ENCODE measurements at places on chromosomes 3 and 15. TPM values are rescaled to one million over a fixed set of nuclear protein-coding genes. Genes with fewer than 3 reads are reported as not detected.
A peak's percentile ranks its signal among the peaks of the same experiment; 100 is the strongest.

The CD200 gene
- total RNA-seq = 12.1 TPM

The EFCAB12 gene
- total RNA-seq = 0.27 TPM

- no peak for DNase-seq
Observed at GRCh38 chr3:124300416-124300815, 308.5 kb upstream of the ROPN1 start.

DNA sequence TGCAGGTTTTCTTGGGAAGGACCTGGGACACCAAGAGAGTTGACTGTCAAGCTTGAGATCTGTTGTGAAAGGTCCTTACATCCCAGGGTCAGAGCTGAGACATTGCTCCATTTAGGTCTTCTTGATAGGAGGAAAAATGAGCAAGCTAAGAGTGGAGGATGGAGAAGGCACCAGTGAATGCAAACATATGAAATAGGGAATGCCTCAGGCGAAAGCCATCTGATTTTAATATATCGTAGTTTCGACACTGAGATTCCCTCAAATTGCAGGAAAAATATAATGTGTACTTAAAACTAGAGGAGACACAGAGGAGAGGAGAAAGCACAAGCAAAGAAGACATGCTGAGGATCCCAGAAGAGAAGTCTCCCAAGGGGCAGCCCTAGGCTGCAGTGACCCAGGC is 85.5 kb downstream of the TM4SF4 start:
- DNase-seq = no peak

The CCR8 gene
- total RNA-seq = not detected

GRCh38 chr3:188067932-188068331 is 86.0 kb upstream of the LPP start:
- no peak for DNase-seq

DNA sequence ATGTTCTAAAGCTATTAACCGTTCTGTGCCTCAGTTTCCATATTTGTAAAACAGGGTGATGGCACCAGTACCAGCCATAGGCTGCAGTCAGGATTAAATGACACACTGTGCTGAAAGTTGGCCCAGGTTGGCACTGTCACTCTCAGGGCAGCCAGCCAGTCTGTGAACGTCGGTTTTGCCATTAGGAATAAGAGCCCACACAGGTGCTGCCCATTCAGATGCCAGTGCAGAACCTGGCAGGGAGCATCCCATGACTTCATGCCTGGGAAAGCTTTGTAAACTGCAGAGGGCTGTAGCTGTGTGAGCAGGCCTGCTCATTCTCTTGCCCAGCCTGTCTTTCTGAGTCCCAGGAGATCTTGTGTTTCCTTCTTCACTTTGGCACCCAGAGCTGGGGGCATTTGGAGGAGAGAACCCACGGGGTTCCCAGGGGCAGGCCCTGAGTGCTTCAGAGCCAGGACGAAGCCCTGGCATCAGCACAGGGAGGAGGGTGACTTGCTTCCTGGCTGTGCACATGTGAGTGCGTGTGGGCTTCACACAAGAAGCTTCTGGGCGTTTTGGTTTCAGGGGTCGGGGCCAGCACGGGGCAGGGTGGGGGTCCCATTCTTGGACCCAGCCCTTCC is 46.9 kb downstream of the ZNF710 start:
- no peak for DNase-seq

The MCCC1 gene
- total RNA-seq = 35.3 TPM

DNA sequence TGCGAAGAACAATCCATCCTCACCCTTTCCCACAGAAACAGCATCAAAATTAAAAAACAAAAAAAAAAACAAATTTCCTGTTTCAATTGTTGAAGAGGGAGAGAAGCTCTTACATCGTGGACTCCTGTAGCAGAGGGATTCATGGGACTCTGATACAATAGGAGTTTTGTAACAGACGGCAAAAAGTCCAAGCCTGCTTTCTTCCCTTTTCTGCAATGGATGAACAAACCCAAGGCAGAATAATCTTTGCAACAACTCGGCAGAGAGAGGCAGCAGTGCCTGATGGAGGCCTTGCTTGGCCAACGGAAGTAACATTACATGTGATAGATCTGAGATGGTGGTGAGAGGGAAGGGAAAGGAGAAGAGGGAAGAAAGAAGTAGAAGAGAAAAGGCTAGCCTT is 26.9 kb downstream of the CCR4 start:
- no peak for DNase-seq

- DNase-seq = no peak
Observed at GRCh38 chr3:57126244-57126643, 38.9 kb downstream of the IL17RD start.

The BSN gene
- 0.27 TPM for total RNA-seq

- no peak for DNase-seq
Observed at GRCh38 chr3:152258448-152259393, 10.0 kb upstream of the MBNL1 start.

DNA sequence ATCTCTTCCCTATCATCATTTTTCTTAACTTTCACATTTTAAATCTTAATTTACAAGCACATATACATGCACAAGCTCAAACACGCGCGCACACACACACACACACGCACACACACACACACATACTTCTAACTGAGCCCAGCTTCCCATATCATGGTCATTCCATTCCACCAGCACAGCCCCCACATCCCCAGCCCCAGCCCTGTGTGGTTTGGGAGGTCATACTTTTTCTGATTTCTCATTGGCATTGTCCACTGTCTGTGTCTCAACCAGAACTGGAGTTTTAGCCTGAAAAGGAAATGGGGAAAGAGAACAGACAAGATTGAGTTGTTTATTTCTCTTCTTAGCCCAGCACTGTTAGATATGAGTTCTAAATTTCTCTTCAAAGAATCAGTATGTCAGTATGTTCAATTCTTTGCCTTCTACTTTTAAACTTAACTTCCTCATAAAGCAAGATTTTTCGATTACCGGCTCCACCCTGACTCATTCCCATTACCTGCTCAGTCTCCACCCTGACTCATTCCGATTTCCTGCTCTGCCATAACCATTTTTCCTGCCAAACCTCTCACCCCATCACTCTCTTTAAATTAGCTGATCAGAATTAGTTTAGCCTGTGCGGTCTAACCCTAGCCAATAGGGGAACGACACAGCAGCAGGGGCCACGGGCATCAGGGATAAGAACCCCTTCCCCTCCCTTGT is 6.4 kb downstream of the IQCF1 start:
- no peak for DNase-seq

DNA sequence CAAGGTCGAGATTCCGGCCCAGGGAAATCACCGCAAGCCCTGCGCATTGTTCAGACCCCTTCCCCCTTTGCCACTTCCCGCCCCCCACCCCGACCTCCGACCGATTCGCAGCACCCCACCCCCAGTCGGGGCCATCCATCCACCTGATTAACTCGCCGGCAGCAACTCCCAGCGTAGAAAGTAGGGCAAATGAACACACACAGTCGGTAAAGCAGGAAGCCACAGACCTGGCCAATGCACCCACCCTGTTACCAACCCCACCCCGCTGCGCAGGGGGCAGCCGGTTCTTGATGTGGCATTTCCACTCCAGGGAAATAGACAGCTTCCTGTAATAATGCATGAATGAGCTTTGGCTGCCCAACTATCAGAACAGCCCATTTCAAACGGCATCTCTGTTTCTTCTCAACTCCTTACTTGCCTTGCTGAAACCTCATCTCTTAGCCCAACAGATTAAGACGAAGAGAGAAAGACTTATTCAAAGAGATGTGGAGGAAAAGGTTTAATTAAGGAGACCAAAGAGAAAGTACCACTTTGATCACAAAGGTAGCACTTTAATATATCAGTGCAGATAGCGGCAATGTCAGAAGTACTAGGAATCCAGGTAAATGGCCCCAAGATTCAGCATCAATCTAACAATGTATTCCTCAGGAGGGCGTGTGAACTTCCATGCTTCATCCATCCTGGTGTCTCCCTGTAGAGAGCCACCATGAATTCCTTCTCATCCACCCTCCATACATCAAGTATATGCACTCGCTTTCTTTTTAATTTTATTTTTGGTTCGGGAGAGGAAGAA is 1.9 kb downstream of the TNIK start:
- peak; percentile 30 for DNase-seq

The ACTRT3 gene
- 2.4 TPM for total RNA-seq

The EPHB1 gene
- under 0.01 TPM for total RNA-seq

DNA sequence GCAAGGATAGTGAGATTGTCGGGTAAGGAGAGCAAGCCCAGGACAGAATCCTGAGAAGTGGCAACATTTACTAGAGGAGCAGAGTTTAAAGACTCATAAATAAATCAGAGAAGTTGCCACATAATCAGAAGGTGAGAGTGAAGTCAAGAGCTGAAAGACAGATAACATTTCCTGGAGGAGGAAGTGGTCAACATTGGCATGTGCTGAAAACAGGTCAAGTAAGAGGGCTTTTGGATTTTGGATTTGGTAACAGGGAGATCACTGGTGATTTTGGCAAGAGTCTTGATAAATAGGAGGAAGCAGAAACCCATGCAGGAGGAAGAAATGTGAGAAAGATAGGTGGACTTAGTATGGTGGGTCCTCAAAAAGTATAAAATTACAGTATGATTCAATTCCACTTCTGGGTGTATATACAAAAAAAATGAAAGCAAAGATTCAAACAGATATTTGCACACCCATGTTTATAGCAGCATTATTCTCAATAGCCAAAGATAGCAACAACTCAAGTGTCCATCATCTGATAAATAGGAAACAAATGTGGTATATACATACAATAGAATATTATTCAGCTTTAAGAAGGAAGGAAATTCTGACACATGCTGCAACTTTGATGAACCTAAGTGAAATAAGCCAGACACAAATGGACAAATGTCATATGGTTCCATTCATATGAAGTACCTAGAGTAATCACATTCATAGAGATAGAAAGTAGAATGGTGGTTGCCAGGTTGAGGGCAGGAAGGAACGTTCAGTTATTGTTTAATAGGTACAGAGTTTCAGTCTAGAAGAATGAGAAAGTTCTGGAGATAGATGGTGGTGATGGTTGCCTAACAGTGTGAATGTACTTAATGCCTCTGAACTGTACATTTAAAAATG is 27.3 kb upstream of the MBNL1 start:
- DNase-seq = no peak

DNA sequence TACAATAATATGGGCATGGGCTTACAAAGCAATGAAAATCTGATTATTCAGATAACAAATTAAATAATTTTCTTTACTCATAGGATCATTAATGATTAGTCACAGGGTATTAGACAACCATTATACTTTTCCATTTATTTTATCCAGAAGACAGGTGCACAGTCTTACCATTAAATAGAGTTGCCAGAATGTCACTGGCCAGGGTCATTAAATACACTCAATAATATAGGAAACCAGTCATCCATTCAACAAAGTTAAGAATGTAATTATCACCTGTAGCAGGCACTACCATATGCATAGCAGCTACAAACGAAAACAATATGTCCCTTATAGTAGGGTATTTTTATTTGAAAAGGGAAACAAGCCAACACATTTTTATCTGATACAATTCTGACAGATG is 16.1 kb downstream of the ROBO1 start:
- no peak for DNase-seq

DNA sequence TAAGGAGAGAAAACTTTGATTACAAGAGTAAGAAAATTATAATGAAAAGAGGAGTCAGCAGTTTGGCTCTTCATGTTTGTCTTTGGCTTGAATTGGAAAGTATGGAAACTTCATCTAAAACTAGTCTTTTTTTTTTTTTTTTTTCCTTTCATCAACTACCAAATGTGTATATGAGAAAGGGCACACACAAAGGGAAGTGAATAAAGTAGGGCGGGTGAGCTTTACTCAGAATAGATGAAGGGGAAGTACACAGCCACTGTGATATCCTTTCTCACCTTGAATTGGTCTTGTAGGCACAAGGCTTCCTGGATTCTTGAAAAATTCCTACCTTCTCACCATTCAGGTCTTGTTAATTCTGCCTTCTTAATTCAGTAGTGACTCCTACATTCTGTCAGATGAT is 652.3 kb upstream of the KCNMB2 start:
- no peak for DNase-seq

DNA sequence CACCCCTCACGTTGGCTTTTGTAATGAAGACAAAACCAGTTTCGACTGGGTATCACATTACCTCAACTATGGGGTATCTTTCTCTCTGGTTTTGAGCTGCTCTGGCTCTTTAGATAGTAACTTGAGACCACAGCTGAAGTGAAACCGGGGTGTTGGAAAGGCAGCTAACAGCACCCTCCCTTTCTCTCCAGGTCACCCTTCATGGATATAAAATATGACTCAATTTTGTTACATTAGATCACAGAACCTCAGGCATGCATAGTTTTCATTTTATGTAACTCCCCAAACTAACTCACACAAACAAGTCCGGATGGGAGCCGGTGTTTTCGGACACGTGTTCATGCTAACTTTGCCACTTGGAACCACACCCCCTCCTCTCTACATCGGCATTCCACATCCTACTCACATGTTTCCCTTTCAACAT is 90.7 kb downstream of the NR2F2 start:
- DNase-seq = no peak

DNA sequence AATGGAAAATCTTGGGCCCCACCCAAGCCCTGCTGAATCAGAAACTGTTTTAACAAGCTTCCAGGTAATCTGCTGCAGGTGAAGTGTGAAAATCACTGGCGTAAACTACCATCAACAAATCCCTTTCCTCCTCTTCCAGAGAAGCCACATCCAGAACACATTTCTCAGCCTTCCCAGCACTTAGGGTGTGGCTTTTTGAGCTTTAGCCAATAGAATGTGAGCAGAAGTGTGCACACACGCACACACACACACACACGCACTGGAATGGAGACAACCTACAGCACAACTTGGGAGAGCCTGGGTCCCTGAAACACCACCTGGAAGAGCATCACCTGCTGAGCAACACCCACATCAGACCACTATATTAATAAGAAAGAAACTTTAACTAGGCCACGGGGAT is 98.6 kb downstream of the OSBPL10 start:
- no peak for DNase-seq

DNA sequence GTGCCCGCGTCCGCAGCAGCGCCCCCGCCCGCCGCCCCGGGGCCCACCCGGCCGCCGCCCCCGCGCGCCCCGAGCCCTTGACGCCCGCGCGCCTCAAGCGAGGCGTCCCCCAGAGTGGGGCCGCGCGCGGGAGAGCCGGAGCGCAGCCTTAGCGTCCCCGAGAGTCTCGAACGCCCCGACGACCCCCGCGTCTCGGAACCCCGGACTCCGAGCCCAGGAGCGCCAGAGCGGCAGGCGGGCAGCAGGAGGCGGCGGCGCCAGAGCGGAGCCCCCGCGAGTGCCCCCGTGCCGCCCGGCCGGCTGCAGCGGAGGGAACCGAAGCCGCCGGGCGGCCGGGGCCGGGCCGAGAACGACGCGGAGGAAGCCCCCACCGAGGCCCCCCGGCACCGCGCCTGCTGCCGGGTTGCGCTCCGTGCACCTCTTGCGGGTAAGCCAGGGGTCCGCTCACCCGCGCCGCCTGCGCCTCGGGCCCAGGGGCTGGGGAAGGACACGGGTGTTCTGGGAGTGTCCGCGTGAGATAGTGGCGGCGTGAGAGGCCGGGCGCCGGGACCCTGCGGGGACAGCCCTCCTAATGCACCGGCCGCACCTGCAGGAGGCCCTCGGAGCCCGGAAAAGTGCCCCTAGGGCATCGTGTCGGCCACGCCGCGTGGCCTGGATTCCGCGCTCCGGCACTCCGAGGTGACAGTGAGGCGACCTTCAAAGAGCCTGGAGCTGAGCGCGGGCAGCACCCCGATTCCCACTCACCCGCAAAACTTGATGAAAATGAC is 52.0 kb upstream of the ULK4 start:
- no peak for DNase-seq

The MOBP gene
- total RNA-seq = under 0.01 TPM

Data from hematopoietic multipotent progenitor cell (in vitro differentiated cells).